ENCODE measurements at places on chromosomes 12 and 14.

DNA sequence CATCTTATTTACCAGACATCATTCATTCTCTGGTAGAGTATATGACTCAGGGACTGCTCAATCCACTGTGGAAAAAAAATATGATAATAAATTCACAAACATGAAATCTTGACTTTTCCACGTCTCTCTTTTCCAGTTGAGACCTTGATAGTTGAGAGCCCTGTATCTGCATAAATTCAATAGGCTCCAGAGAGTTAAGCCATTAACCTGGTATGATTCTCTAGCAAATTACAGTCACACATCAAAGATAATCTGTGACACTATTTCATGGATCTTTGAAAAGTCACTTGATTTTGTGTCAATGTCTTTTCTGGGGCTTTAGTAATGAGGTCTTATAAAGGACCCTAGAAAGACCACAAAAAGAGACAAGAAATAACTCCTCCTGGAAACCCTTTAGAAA, 154.2 kb upstream of the FOXG1 start:
- DNase-seq = no peak

DNA sequence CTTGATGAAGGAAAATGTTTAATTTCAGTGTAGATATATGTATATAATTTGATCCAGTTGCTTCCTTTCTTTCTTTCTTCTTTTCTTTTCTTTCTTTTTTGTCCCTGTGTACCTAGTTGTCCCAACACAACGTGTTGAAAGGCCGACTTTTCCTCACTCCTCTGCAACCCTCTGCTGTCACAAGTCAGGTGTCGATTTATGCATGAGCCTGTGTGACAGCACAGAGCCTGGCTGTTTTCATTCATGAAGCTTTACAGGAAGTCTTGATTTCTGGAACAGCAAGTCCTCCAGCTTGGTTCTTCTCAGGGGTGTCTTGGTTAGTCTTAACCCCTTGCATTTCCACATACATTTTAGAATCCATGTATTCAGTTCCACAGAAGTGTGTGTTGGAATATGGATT, 88.1 kb downstream of the PPP2R5C start:
- DNase-seq = no peak

- DNase-seq = no peak
These were observed 9.8 kb upstream of the GMFB start for GRCh38 chr14:54498579-54498978.

GRCh38 chr12:107169200-107169599, 75.9 kb upstream of the CRY1 start:
- DNase-seq = no peak

DNA sequence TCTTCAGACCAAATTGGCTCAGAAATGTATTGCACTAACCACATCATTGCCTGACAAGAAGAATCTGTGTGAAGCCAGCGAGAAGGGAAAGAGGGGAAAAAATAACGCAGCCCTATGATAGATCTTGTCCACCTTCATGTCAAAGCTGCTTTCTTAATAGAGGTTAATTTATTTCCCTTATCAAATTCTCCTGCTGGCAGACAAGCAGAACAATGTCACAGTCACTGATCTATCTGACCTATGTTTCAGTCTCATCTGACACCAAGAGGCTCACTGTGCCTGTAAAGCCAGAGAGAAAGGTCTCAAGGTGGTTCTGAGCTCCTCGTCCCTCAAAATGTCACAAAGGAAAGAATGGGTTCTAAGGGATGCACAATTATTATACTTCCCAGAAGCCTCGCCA, 190.2 kb upstream of the NOS1 start:
- DNase-seq = no peak

- no peak for DNase-seq
These were observed 265.5 kb upstream of the PRKD1 start for GRCh38 chr14:30193101-30193500.

- no peak for DNase-seq
These were observed 15.4 kb downstream of the TRAPPC6B start for GRCh38 chr14:39154594-39155189.

GRCh38 chr14:90569201-90569600, 172.4 kb downstream of the CALM1 start:
- DNase-seq = no peak

- DNase-seq = no peak
These were observed 461.4 kb upstream of the SYT1 start for GRCh38 chr12:78403136-78403535.

DNA sequence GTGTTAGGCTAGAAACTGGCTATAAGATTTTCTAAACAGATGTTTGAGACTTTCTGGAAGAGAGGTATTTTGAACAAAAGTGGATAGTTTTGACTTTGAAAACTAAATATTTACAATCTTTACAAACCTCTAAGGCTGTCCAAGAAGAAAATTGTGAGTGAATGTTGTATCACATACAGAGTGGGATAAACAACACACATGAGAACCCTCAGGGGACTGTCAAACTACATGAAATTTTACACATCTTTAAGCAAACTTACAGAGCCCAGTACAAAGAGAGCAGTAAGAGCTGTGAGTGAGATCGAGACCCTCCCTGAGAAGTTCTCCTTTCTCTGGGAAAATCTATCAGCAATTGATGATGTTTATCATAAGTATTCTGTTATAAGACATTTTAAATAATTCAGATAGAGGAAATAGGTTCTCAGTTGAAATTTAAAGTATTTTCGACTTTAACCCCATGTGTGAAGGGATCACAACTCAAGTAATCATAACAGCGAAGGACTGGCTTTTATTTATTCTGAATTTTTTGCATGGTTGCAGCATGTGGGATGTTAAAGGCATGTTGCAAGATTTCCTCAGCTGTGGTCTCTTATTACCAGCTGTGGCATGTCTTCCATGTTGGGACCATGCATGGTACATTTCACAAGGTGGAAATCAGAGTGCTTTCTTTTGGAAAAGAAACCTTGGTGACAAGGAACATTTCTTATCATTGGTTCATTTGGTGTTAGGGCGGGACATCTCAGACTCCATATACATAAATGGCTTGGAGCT, 264.0 kb upstream of the PRICKLE1 start:
- no peak for DNase-seq

DNA sequence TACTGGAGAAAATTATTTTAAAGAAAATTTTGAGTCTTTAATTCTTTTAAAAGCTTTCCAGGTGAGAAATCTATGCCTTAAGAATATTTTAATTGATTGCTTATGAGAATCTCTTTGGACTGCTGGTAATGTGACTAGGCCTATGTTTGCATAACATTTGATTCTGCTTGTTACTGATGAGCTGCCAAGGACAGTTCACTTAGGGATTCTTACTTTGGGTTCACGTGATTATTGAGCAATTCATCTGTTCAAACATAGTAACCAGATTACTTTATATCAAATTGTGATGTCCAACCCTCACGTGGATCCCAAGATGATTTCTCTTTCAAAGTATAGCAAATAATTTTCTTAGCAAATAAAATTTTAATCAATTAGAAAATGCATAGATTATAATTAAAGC, 27.4 kb upstream of the ABCD2 start:
- no peak for DNase-seq

GRCh38 chr14:58752289-58752688, 114.5 kb downstream of the DACT1 start:
- no peak for DNase-seq

GRCh38 chr14:56241461-56241860, 123.2 kb downstream of the PELI2 start:
- DNase-seq = no peak

DNA sequence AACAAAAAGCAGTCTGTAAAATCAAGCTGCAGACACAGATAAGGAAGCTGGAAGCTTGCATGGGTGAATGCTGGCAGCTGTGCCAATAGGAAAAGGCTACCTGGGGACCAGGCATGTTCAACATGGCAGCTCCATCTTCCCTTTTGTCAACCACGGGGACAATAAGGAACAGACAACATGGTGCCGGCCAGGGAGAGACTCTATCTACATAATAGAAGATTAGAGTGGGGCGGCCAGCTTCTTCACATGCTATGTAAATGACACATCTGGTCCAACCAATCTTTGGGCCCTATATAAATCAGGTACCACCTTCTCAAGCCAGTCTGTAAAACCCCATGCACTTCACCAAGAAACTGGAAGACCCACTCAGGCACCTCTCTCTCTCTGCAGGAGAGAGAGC, 157.6 kb downstream of the SUDS3 start:
- DNase-seq = no peak

DNA sequence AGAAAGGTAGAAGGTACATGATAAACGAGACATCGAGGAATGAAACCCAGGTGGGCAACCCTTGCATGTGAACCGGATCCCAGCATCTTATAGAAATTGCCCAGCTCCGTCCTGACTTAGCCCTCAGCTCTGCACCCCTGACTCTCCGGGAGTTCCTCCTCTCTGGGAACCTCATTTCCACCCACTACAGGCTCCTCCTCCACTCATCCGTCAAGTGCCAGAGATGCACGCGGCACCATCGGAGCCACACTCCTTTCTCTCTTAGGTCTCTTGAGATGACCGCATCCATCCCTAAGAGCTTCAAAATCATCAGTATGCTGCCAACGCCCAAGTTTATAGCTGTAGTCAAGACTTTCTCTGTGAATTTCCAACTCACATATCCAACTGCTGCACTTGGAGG, 84.7 kb downstream of the TTC7B start:
- DNase-seq = no peak

GRCh38 chr12:30450872-30451271, 244.8 kb downstream of the IPO8 start:
- DNase-seq = no peak

- no peak for DNase-seq
These were observed 3.9 kb upstream of the SYNE2 start for GRCh38 chr14:63848890-63849289.

DNA sequence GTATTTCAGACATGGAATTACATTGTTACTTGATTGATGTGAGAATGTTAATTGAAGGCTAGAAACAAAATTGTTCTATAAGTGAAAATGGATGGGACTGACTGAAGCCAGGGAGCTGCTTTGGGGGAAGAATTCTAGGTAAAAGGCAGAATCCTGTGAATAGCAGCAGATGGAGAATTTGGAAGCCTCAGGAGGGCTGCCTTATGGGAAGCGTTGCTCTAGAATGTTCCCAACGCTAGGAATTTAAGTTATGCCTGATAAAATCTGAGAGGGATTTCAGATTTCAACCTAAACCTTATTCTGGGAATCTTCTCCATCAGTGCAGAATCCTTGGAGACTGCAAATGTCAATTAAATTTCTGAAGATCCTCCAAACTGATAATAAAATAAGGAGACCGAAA, 858.2 kb upstream of the FLRT2 start:
- DNase-seq = no peak

GRCh38 chr14:51189600-51190376, 50.3 kb upstream of the TMX1 start:
- no peak for DNase-seq

DNA sequence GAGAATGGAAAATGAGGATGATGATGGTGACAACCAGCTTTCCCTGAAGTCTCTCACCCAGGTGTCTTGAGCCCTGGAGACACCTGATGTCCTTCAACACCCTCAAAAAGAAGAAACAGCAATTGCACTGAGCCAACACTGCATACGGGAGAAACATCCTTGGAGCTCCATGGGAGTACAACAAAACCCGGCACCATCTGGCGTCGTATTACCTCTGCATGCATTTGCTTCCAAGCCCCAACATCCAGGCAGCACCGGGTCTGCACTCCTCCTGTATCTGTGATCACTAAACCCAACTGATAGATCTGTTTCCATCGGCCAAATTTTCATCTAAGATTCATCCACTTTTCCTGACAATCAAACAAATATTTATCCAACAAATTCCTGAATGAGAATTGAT, 249.9 kb downstream of the DPF3 start:
- DNase-seq = no peak

- DNase-seq = no peak
These were observed 94.1 kb downstream of the GCH1 start for GRCh38 chr14:54808326-54809161.

- DNase-seq = no peak
These were observed 52.9 kb downstream of the SETD3 start for GRCh38 chr14:99427632-99428300.

DNA sequence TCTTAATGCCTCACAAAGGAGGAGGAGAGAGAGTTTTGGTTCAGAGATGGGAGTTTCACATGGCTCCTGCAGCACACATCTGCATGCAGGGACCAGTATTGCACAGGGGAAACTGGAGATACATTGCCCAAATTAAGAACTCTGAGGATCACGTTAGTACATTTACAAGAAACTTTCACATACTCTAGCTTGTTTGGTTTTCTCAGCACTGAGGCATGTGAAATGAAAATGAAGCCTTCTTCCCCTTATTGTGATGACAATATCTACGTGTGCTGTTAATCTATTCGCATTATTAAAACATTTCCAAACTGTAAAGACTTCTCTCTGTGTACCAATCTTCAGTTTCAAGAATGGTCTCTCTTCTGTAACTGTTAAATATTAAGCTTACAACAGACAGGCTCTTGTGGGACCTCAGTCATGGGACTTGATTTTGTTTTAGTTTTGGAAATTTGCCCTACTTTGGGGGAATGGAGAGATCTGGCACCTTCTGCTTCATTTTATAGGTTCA, 124.7 kb downstream of the DAAM1 start:
- DNase-seq = no peak

- no peak for DNase-seq
These were observed 12.8 kb downstream of the ZFYVE1 start for GRCh38 chr14:73014105-73014504.

- no peak for DNase-seq
These were observed 169.7 kb upstream of the OTX2 start for GRCh38 chr14:56979936-56980335.

DNA sequence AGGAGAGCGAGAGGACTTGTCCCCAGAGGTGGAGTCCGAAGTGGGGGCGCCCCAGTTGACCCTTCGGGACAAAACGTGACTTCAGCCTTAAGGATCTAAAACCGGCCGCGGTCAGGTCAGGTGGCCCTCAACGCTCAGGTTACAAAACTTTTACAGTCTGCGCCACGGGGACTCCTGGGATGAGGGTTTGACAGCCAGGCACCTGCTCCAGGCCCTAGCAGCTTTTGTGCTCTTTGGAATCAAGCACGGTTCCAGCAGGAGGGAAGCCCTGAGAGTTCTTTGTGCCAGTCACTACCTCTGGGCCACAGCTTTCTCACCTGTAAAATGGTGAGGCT, 337 bp downstream of the ZC2HC1C start:
- no peak for DNase-seq

DNA sequence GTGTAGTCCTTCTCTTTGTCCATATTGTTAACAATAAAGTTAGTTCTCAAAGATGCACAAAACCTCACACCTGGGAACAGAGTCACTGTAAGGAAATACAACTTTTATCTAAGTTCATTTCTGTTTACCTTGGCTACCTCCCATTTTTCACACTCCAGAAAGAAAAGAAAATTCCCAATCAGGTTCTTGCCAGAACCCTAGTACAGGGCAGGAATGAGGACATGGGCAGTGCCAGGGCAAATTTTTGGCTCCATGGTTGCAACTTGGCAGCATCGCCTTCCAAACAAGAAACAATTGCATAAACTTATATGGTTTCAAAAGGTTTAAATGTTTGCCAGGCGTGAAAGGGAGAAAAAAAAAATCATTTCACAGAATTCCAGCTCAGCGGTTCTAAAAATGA, 296.3 kb upstream of the PRKD1 start:
- no peak for DNase-seq
